OCI-M1 (cell line): ENCODE measurements at places on chromosomes 11 and 22.

GRCh38 chr22:48803171-48803947 is 1024.3 kb downstream of the BRD1 start:
- DNase-seq = no peak

DNA sequence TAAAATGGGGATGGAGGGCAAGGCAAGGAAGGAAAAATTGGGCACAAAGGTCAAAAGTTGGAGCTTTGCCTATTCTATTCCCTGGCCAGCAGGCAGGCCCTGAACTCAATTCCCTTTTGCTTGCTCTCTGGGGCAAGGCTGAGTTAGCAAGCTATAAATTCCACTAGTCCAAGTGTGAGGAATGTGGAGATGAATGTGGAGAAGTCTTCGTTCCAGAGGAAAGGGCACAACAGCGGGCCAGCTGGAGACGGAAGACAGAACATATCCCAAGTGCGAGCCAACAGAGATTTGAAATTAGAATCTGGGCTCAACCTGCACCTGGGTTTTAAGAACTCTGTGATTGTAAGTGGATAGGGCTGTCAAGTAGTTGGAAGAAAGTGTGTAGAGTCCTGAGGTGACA is 29.5 kb upstream of the FZD4 start:
- DNase-seq = no peak

- no peak for DNase-seq
These were observed 337.6 kb downstream of the CTTN start for GRCh38 chr11:70735976-70736375.

DNA sequence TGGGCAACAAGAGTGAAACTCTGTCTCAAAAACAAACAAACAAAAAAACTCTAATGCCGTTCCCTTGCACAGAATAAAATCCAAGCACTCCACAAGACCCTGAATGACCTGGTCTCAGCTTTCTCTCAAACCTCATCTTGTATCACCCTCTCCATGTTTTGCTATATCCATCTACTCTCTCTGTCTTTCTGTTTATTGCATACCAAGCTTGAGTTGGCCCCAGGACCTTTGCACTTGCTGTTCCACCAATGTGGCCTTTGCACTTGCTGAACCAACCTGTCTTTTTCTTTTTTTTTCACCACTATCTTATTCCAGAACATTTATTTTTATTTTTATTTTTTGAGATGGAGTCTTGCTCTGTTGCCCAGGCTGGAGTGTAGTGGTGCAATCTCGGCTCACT is 2.0 kb upstream of the L3MBTL2 start:
- no peak for DNase-seq

DNA sequence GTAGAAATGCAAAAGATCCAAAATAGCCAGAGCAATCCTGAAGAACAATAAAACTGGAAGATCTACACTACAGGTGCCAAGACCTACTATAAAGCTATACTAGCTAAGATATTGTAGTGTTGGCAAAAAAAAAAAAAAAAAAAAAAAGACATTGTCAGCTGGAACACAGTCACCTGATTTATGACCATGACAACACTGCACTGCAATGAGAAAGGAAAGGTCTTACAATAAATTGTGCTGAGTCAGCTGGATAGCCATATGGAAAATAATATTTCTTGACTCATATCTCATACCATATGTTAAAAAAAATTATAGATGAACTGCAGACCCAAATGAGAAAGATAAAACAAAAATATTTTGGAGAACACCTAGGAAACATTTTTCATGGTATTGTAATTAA is 3.1 kb upstream of the PANX3 start:
- DNase-seq = peak; percentile 90

GRCh38 chr22:38236786-38237185 is 35.0 kb downstream of the MAFF start:
- no peak for DNase-seq

- DNase-seq = peak; percentile 51
These were observed 6.6 kb downstream of the TREH start for GRCh38 chr11:118672846-118673245.

GRCh38 chr22:30665786-30666185 is 1.9 kb downstream of the DUSP18 start:
- no peak for DNase-seq
